ENCODE measurements at places on chromosomes 16 and 17.
A peak's percentile ranks its signal among the peaks of the same experiment; 100 is the strongest.

GRCh38 chr17:49681106-49681979 is 3.4 kb upstream of the SPOP start:
- no peak for DNase-seq

DNA sequence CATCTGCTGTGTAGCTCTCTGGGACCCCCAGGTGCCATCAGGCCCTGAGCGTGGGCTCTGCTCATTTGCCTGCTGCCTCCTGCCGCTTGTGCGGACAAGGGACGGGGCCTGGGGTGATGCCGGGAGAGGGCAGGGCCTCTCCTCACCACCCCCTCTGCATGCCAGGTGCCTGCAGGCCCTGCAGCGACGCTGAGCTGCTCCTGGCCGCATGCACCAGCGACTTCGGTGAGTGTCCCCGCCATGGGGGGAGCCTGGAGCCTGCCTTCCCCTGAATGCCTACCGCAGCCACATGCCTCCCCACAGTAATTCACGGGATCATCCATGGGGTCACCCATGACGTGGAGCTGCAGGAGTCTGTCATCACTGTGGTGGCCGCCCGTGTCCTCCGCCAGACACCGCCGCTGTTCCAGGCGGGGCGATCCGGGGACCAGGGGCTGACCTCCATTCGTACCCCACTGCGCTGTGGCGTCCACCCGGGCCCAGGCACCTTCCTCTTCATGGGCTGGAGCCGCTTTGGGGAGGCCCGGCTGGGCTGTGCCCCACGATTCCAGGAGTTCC is 1.9 kb downstream of the METRN start:
- DNase-seq: no peak

DNA sequence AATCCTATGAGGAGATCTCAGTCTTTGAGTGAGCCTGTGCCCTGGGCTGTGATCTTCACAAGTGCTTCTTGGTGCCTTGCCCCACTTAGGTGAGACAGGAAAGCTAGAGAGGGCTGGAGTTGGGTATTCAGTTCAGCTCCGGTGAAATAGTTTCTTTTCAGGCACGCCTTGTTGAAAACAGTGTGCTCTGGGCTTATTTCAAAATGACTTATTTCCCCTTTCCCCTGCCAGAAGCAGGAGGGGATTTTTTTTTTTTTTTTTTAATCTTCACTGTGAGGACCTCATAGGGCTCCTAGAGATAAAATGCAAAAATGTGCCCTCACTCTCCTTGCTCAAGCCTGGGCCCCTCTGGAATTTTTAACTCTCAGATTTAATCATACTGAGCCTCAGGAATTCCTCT is 27.2 kb downstream of the MOSMO start:
- no peak for DNase-seq

GRCh38 chr17:3964203-3965117 is at the start of gene ATP2A3:
Gene ATP2A3, minus strand, starts transcription at chr17:3964437. Its CDS starts 146 bp downstream, at chr17:3964291.
- peak; percentile 65 for DNase-seq

GRCh38 chr17:74769856-74770497 is 6.2 kb downstream of the NAT9 start:
- no peak for DNase-seq

DNA sequence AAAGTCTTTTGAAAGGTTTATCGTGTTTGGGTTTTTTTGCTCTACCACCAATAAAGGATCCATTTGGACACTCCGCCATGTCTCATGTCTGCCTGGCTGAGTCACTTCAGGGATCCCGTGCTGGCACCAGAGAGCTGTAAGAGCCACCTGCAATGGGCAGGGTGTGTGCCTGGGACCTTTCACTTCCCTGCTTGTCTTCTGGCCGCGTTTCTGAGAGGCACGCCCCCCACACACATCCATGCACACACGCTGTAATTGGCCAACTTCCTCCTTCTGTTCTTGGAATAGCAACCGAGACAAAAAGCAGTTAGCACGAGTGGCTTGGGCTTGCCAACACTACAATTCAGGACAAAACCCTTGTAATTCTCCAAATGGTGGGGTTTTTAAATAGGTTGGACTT is 9.8 kb upstream of the SOST start:
- DNase-seq: peak; percentile 58

GRCh38 chr16:49696414-49697101 is 159.4 kb downstream of the ZNF423 start:
- DNase-seq: no peak

GRCh38 chr16:15518381-15519351 is 84.3 kb downstream of the BMERB1 start:
- no peak for DNase-seq

DNA sequence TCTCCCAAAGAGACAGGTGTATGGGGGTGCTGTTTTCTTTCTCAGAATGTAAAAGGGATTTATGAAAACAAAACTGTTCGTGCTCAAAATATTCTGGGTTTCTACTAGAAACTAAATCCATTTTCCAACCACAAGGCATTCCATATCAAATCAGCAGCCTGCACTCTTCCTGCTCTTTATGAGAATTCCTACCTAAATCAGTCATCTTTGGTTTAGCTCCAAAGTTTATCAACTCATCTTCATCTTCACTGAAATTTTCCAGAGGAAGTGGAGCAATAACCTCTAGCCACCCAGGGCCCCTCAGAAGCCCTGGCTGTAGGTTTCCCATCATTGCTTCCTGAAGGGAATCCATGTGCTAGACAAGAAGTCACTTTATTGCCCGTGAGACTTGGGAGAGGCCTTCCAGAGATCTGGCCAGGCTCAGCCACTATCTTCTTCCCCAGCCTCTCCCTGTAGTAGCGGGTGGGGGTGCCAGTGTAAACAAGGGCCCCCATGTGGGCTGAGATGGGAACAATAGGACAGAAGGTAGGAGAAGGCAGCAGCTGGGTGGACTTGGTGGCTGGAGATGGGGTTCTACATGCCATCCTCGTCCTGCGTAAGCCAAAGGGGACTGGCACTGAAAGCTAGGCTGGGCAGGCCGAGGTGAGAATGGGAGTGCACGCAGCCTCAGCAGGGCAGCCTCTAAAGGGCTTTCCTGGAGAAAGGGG is 22.0 kb upstream of the ALDH3A1 start:
- no peak for DNase-seq

GRCh38 chr17:36107660-36108059 is 4.0 kb downstream of the CCL4 start:
- no peak for DNase-seq

GRCh38 chr17:57726213-57726790 is 18.8 kb downstream of the CCDC182 start:
- DNase-seq: no peak

- DNase-seq: no peak
These were observed 31.9 kb downstream of the BAIAP2 start for GRCh38 chr17:81066771-81067315.

- DNase-seq: peak; percentile 91
These were observed 50.0 kb downstream of the VAC14 start for GRCh38 chr16:70750893-70751467.

- DNase-seq: peak; percentile 42
These were observed 120.9 kb downstream of the MRM1 start for GRCh38 chr17:36722121-36722902.

GRCh38 chr17:56471696-56472095 is 121.8 kb upstream of the NOG start:
- no peak for DNase-seq

- DNase-seq: no peak
These were observed 243.9 kb upstream of the CIBAR2 start for GRCh38 chr16:85356157-85356556.

- DNase-seq: peak; percentile 94
These were observed 18.3 kb downstream of the CDC42EP4 start for GRCh38 chr17:73293480-73293911.

Data from right lobe of liver (tissue), 6 donors.